ENCODE measurements at places on chromosomes 1 and 21. TPM values are rescaled to one million over a fixed set of nuclear protein-coding genes. Genes with fewer than 3 reads are reported as not detected.

GRCh38 chr21:35178827-35179226 lies 129.7 kb upstream of the RUNX1 start:
- peak; percentile 49 for DNase-seq
- H3K36me3 ChIP-seq, result peaks cover 1% of the 10 kb centered on the region
- H3K27me3 ChIP-seq, result peaks cover 7% of the 10 kb centered on the region
- peaks cover 16% of the 10 kb centered on the region for H3K4me1 ChIP-seq
- no peak overlapping the region for H3K4me3 ChIP-seq

DNA sequence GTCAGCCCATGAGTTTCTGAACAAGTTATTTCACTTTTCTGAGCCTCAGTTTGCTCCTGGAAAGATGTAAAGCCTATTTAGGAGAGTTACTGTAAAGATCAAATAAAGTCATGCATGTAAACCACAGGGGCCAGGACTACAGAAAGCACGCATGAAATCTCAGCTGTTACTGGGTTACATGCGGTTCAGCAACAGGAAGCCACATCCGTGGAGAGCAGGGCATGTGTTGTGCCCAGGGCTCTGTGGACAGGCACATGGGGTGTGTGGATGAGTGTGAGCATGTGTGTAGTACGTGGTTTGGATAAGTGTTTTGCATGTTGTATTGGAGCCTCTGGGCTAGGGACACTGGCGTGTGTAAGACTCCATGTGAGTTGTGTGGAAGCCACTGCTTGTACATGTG lies 2.2 kb upstream of the EPHA2 start:
- H3K4me1 ChIP-seq, result peaks cover 46% of the 10 kb centered on the region
- DNase-seq, result peak; percentile 62
- peaks cover 3% of the 10 kb centered on the region for H3K27me3 ChIP-seq
- no peak overlapping the region for H3K27ac ChIP-seq
- H3K4me3 ChIP-seq, result no peak overlapping the region

DNA sequence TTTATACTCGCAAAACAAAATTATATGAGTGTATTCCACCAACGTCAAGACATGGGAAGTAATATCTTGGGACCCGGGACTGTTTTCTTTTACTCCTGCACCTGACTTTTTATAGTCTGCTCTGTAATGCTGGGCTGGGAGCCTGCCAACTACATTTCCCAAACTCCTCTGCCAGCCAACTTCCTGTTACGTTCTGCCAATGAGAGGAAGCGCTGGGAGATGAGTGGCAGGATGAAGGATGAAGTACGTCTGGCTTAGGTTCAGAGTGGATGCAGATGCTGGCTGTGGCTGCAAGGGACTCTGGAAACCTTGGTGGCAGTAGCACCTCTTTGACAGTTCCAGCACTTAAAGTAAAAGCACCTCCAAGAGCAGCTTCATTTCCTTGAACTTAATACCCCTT lies 59.6 kb downstream of the USP24 start:
- H3K4me1 ChIP-seq, result peaks cover 36% of the 10 kb centered on the region
- H3K36me3 ChIP-seq, result peaks cover 49% of the 10 kb centered on the region
- H3K27me3 ChIP-seq, result no peaks in the 10 kb centered on the region
- no peak overlapping the region for H3K4me3 ChIP-seq
- no peak for DNase-seq
- peak overlapping the region; percentile 19 for H3K27ac ChIP-seq

Gene MOV10
- 63.1 TPM for total RNA-seq

Gene AUNIP
- 7.8 TPM for total RNA-seq

Gene LAMC2
- not detected for total RNA-seq

Gene NPHS2
- total RNA-seq, result not detected

Gene TRIM62
- total RNA-seq, result 3.9 TPM

Gene CHI3L2
- total RNA-seq, result 2.8 TPM

GRCh38 chr1:10622910-10623685 lies 148.3 kb downstream of the PEX14 start:
- H3K4me3 ChIP-seq, result no peak overlapping the region
- no peak overlapping the region for H3K27ac ChIP-seq
- peaks cover 8% of the 10 kb centered on the region for H3K36me3 ChIP-seq

DNA sequence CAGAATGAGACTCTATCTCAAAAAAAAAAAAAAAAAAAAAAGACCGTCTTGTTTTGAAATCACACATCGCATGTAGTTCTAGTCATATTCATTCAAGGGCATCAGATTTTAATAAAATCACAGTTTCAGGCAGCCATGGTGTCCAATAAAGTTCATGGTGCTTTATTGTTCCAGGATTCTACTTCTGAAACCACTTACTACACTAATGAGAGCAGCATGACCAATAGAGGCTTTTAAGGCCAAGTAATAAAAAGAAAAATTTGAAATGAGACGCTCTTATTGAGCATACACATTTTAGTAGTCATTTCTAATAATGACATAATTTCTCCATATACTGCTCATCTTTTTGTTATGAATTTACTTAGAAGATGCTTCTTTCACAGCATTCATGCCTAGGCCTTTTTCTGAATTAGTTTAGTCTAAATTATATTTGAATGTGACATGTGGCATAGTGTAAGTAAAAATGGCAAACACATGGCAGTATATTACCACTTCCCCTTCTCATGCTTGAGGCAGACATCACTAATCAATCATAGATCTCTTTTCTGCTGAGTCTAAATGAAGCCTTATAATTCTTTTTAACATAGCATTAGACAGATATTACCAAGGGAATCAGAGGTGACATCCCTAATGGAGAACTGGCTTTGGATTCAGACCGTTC lies 18.5 kb downstream of the NTMT2 start:
- peaks cover 3% of the 10 kb centered on the region for H3K27me3 ChIP-seq
- peaks cover 7% of the 10 kb centered on the region for H3K4me1 ChIP-seq
- no peak overlapping the region for H3K27ac ChIP-seq
- H3K4me3 ChIP-seq, result no peak overlapping the region
- H3K36me3 ChIP-seq, result no peaks in the 10 kb centered on the region

GRCh38 chr1:172938681-172939080 lies 112.1 kb downstream of the TNFSF18 start:
- H3K36me3 ChIP-seq, result no peaks in the 10 kb centered on the region
- no peak overlapping the region for H3K27ac ChIP-seq
- DNase-seq, result no peak
- H3K27me3 ChIP-seq, result peaks cover 1% of the 10 kb centered on the region

- H3K4me3 ChIP-seq, result no peak overlapping the region
- peaks cover 18% of the 10 kb centered on the region for H3K36me3 ChIP-seq
- no peaks in the 10 kb centered on the region for H3K27me3 ChIP-seq
- DNase-seq, result no peak
Observed at GRCh38 chr1:27966402-27967105, 6.8 kb downstream of the XKR8 start.

- no peak for DNase-seq
- no peaks in the 10 kb centered on the region for H3K4me1 ChIP-seq
- no peak overlapping the region for H3K4me3 ChIP-seq
- H3K27me3 ChIP-seq, result peaks cover 10% of the 10 kb centered on the region
- no peaks in the 10 kb centered on the region for H3K36me3 ChIP-seq
Observed at GRCh38 chr1:43253876-43254275, 15.9 kb upstream of the TMEM125 start.

DNA sequence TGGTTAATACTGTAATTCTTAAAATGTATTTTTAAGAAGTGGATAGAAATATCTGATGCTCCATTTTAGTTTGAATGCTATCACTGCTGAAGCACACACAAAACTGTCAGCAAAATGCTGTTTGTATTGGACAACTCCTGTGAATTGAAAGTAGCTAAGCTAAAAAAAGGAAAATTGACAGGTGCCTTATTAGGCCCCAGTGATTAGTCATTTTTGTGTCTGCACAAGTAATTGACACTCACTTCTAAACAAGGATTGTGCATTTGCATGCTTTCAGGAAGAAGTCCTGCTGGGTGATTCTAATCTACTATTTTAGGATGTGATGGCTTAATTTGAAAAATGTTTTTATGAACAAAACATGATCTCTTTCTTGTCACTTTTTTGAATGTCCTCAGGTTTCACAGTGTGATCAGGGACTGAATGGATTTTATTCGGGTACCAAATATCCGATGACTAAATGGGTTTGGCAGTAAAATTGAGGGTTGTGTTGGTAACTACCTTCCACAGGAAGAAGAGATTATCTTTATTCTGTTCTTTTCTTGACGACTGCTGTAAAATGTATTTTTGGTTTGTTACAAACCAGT lies 13.0 kb upstream of the MAP3K7CL start:
- DNase-seq, result no peak
- H3K27me3 ChIP-seq, result no peaks in the 10 kb centered on the region
- no peak overlapping the region for H3K27ac ChIP-seq
- H3K4me3 ChIP-seq, result no peak overlapping the region

Gene CFHR1
- not detected for total RNA-seq

GRCh38 chr1:157403203-157403602 lies 149.1 kb downstream of the FCRL5 start:
- H3K27ac ChIP-seq, result no peak overlapping the region
- peaks cover 23% of the 10 kb centered on the region for H3K27me3 ChIP-seq
- no peaks in the 10 kb centered on the region for H3K36me3 ChIP-seq
- DNase-seq, result no peak

- no peaks in the 10 kb centered on the region for H3K27me3 ChIP-seq
- H3K4me1 ChIP-seq, result no peaks in the 10 kb centered on the region
- no peak overlapping the region for H3K27ac ChIP-seq
Observed at GRCh38 chr1:197725044-197725443, 50.2 kb downstream of the DENND1B start.

DNA sequence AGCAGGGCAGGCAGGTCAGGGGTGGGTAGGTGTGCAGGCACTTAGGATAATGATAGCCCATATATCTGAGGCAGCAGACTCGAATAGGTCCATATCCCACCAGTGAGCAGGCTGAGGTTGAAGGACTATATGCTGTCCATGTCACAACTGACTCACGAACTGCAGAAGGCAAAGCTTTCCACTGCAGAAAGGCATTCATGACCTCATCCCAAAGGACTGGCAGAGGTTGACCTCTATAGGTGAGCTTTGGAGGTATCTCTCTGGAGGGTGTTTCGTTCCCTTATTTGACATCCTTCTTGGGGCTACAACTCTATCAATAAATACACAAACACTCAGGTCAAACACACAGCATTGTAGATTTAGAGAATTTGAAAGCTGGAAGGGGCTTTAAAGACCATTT lies 42.8 kb upstream of the MARK1 start:
- no peak overlapping the region for H3K4me3 ChIP-seq
- H3K27me3 ChIP-seq, result peaks cover 6% of the 10 kb centered on the region
- H3K27ac ChIP-seq, result no peak overlapping the region
- no peaks in the 10 kb centered on the region for H3K36me3 ChIP-seq
- H3K4me1 ChIP-seq, result peaks cover 2% of the 10 kb centered on the region

Gene GJA8
- not detected for total RNA-seq

DNA sequence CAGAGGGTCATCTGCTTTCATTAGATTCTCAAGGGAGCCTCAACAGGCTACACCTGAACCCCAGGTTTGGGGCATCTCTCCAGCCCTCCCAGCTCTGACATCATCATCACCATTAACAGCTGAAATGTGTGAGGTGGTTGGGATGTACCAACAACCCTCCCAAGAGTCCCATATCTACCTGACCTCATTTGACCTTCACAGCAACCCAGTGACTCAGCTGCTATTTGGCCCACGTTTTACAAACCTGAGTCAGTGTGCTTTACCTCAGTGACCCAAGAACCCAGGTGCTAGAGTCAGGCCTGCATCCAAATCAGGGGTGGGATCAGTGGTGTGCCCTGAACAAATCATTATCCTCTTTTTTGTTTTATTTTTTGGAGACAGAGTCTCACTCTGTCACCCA lies 53.3 kb upstream of the TINAGL1 start:
- H3K4me1 ChIP-seq, result no peaks in the 10 kb centered on the region
- H3K36me3 ChIP-seq, result no peaks in the 10 kb centered on the region
- no peak overlapping the region for H3K4me3 ChIP-seq
- DNase-seq, result no peak
- H3K27ac ChIP-seq, result no peak overlapping the region
- H3K27me3 ChIP-seq, result peaks cover 2% of the 10 kb centered on the region

Gene SPRR2B
- total RNA-seq, result not detected

DNA sequence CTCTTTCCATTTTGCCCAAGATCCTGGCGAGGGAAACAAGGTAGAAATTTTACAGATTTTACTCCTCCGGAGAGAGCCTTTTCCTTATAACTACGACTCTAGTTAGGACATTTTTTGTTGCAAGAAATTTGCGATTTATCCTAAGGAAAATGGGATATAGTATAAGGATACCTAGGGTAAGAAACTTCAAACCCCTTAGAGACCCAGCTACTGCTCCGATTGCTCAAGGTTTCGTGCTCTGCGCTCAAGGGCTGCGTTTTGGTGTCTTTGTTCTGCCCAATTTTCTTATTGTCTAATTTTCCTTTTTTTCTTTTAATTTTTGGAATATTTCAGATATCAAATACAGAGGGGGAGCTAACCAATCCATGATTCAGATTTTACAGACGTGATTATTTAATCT lies 1.5 kb downstream of the TTC3 start:
- H3K36me3 ChIP-seq, result peaks cover 12% of the 10 kb centered on the region
- H3K27ac ChIP-seq, result no peak overlapping the region
- no peaks in the 10 kb centered on the region for H3K27me3 ChIP-seq
- DNase-seq, result no peak

DNA sequence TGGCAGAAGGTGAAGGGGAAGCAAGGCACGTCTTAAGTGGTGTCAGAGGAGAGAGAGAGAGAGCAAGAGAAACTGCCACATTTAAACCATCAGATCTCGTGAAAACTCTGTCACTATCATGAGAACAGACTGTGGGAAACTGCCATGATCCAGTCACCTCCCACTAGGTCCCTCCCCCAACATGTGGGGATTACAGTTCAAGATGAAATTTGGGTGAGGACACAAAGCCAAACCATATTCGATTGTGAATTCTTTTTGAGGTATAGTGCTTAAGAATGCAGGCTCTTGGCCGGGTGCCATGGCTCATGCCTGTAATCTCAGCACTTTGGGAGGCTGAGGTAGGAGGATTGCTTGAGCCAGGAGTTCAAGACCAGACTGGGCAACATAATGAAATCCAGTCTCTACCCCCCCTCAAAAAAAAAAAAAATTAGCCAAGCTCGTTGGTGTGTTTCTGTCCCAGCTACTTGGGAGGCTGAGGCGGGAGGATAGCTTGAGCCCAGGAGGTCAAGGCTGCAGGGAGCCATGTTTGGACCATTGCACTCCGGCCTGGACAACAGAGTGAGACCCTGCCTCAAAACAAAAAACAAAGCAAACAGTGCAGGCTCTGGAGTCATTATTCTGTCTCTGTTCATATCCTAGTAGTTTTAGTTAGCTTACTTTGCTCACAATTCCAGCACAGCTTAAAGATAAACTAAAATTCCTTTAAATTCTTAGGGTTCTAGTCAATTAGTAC lies 6.0 kb downstream of the ZCCHC17 start:
- no peak for DNase-seq
- peaks cover 7% of the 10 kb centered on the region for H3K36me3 ChIP-seq
- H3K27ac ChIP-seq, result no peak overlapping the region
- H3K4me3 ChIP-seq, result no peak overlapping the region
- H3K4me1 ChIP-seq, result peaks cover 21% of the 10 kb centered on the region

DNA sequence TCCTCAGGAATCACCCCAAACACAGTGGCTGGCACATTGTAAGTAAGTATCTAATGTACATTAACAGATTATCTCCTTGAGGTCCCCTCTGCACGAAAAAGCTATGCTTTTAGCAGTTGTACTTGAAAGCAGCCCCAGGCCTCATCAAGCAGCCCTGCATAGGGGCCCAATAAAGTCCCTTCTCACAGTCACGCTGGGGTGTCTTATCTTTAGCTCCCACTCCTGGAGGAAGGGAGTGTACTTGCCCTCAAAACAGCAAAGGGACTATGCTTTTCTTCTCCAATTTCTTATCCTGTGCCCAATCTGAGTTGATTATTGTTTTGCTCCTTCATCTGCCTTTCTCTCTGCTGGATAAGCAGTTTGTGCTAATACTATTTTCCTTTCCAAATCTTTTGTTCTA lies 168.8 kb upstream of the PLXNA2 start:
- no peak overlapping the region for H3K27ac ChIP-seq
- DNase-seq, result no peak
- no peaks in the 10 kb centered on the region for H3K36me3 ChIP-seq

Gene A3GALT2
- not detected for total RNA-seq
